CD14-positive monocyte (primary cell): ENCODE measurements at places on chromosomes 12 and 14.

- DNase-seq, result no peak
Observed at GRCh38 chr14:99215277-99215676, 56.7 kb downstream of the BCL11B start.

DNA sequence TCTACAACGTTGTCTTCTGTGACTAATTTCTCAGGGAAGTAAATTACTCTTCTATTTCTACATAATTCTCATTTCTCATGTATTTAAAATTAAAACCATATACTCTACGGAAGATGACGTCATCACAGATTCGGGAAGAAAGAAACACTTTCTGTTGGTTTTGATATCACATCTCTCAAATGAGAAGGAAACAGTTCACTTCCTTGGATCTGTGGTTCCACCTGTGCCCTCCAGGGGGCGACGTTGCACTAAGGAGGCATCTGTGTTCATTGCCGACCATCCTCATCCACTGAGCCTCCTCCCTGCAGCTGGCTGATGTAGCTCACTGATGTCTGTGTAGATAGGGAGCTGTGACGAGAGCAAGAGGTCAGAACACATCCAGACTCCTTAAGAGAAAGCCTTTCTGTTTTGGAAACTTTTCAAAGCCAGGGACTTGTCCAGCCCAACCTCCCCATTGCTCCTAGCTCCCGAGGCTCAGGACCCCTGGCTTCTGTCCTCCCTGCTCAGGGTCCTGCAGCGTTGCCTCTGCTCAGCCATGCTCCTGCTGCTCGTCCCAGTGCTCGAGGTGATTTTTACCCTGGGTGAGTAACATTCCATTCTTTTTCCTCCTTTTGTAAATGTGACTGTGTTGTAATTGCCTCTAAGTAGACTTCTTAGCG is 172.7 kb upstream of the OR4E1 start:
- peak; percentile 13 for DNase-seq

GRCh38 chr12:81401241-81401640 is 323.4 kb downstream of the ACSS3 start:
- no peak for DNase-seq

DNA sequence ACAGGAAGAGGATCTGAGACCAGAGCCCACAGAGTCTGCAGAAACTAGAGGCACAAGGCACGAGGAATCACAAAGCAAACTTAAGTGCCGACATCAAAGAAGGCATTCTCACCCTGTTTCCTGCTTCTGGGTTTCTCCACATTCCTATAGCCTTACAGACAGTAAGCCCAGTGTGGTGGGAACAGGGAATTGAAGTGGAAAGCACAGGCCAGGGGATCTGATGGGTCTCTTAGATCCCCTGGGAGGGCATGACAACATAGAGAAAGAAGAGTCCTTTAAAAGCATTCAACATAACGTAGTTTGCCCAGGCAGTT is 75.6 kb upstream of the FRMD6 start:
- no peak for DNase-seq

DNA sequence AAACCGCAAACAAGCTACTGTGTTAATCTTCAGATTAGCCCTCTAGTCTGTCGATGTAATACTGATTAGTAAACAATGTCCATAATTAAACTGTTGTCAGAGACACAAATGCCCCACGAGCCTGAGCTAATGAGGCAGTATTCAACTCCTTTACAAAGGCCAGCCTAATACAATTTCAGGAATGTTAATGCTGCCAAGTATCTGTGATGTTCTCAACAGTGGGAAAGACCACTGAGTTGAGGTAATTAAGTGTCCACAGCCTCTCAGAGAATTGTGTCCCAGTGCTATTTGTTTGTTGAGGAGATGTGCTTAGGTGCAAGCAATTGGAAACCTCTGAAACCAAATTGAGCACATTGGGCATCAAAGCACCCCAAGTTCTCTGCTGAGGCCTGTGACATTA is 139.4 kb upstream of the CDKN3 start:
- no peak for DNase-seq

- no peak for DNase-seq
Observed at GRCh38 chr12:106418970-106419369, 61.4 kb downstream of the POLR3B start.
